ENCODE measurements at places on chromosomes 3 and 15.

- no peak for DNase-seq
Observed at GRCh38 chr3:5078151-5078550, 43.9 kb upstream of the ARL8B start.

GRCh38 chr15:65873256-65873655 lies 4.0 kb downstream of the RAB11A start:
- DNase-seq = peak; percentile 26

GRCh38 chr3:15310491-15311370 lies 21.7 kb downstream of the SH3BP5 start:
- no peak for DNase-seq

DNA sequence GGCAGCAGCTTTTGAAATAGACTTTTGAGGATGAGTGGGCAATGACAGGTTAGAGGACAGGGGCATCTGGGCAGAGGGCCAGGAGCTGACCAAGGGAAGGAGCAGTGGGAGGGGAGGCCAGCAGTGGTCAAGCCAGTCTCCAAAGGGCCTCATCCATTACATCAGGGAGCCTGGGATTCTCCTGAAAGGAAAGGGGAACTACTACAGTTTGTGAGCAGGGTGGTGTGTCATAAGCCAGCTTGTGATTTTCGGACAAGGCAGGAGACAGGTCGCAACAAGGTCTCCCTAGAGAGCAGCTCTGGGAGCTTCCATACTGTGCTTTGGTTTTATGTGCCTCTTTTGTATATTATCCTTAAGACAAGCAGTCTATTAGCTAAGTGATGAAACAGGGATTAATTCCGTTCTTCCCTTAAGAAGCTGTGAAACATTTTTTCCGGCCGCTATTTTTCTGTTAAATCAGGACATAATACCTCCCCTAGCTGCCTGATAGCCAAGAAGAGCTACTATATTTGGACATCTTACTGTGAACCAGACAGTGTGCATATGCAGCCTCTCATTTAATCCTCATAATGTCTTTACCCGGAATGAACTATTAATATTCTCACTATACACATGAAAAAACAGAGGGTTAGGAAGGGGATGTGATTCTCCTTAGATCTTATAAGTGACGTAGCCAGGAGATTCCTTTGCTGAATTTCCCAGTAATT lies 46.4 kb downstream of the C2CD4B start:
- peak; percentile 84 for DNase-seq

GRCh38 chr3:166993015-166993630 lies 387.0 kb downstream of the ZBBX start:
- no peak for DNase-seq

DNA sequence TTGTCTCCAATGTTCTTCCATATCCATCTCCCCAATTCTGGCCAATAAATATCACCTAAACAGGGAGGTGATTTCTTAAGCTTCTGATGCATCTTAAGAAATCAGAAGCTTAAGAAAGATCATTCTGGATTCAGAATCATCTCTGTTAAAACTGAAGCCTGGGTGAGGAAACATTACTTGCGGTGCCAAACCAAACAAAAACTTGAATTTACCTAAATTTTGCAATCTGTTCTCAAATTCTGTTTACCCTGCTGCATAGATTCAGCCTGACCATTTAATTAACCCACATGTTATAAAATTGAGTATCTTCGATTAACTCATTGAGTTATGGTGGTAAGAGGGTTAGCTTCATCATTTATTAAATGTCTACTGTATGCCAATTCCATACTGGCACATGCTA lies 204.4 kb upstream of the ZNF385D start:
- no peak for DNase-seq

GRCh38 chr15:91114301-91114700 lies 14.2 kb downstream of the SV2B start:
- DNase-seq = no peak

GRCh38 chr3:99351122-99351521 lies 287.3 kb upstream of the COL8A1 start:
- no peak for DNase-seq

DNA sequence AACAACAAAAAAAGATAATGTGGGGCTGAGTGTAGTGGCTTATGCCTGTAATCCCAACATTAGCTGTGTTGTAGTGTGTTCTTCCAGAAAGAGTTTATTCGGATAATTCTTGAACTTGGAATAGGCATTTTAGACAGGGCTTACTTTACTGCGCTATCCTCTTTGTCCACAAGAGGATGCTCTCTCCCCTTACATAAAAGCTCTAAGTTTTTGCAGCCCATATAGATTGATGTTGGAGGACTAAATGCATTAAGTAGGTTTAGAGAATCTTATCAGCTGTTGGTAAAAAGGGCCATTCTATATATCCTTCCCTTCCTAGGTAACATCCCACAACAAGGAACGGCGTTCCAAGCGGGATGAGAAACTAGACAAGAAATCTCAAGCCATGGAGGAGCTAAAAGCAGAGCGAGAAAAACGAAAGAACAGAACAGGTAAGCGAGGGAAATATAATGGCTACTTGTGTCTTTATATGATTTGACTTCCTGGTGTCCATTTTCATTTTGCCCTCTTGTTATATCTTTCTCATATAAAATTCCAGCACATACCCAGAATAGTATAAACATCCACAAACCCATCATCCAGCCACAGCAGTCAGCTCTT lies 27.8 kb upstream of the ITPKA start:
- DNase-seq = peak; percentile 45

GRCh38 chr3:49173116-49173791 lies 1.9 kb downstream of the KLHDC8B start:
- no peak for DNase-seq

DNA sequence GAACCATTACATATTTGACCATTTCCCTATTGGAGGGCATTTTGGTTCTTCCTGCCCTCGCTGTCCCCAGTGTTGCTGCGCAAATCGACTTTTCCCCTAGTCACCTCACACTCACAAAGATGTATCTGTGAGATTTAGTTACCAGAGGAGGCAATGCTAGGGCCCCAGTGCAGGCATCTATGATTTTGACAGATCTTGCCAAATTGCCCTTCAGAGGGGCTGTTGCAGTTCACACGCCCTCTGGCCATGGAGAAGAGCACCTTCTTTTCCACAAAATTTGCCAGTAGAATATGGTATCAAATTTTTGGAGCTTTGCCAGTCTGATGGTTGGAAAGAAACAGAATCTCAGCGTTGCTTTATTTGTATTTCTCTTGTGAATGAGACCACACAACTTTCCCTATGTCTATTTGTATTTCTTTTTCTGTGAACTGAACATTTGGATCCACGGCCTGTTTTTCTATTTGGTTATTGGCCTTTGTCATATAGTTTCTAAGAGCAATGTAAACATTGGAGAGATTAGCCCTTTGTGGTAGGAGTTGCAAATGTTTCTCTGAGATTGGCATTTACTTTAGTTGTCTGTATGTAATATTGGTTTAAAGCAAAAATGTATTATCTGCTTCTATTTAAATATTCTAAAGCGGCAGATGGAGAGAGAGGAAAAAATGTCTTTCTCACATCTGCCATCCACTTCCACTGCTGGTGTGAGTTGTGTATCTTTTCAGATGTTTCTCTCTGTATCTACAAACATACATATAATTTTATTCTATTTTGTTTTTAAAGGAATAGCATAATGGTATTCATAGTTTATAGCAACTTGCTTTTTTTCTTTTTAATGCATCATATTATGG lies 66.1 kb downstream of the DNASE1L3 start:
- DNase-seq = no peak

- no peak for DNase-seq
Observed at GRCh38 chr3:127008236-127008635, 25.3 kb downstream of the PLXNA1 start.

- DNase-seq = no peak
Observed at GRCh38 chr3:86416334-86416733, 574.6 kb downstream of the VGLL3 start.

DNA sequence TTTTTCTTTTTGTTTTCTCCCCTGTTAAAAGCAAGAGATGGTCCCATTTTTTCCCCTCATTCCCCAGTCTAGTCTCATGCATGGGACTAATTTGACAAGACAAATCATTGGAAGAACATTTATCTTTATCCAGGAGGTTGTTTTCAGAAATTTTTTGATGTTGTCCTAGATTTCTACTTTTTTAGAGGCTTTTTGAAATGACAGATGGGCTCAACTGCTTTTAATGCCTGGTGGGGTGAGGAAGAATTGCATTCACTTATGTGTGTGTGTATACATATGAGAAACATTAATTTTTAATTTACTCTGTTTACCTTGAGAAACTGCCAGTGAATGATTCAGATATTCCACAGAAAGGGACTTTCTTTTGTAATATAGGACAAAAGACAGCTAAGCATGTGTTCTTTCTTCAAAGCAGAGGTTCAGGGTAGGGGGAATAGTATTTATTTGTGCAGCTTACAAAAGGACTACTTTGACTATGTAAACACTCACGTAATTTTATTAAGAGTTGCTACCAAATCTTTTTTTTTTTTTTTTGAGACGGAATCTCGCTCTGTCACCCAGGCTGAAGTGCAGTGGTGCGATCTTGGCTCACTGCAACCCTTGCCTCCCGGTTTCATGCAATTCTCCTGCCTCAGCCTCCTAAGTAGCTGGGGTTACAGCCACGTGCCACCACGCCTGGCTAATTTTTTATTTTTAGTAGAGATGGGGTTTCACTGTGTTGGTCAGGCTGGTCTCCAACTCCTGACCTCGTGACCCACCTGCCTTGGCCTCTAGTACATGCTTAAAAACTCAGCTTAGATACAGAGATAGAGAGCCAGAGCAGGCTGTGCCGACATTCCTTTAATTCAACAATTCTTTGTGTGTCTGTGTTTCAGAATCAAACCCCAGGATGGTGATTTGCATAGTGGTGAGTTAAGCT lies 130.1 kb upstream of the RARB start:
- DNase-seq = no peak

GRCh38 chr15:56886363-56886931 lies 32.0 kb upstream of the TCF12 start:
- DNase-seq = no peak

- no peak for DNase-seq
Observed at GRCh38 chr15:56835718-56836171, 82.7 kb upstream of the TCF12 start.

- peak; percentile 63 for DNase-seq
Observed at GRCh38 chr3:157201648-157202278, 41.8 kb upstream of the CCNL1 start.

DNA sequence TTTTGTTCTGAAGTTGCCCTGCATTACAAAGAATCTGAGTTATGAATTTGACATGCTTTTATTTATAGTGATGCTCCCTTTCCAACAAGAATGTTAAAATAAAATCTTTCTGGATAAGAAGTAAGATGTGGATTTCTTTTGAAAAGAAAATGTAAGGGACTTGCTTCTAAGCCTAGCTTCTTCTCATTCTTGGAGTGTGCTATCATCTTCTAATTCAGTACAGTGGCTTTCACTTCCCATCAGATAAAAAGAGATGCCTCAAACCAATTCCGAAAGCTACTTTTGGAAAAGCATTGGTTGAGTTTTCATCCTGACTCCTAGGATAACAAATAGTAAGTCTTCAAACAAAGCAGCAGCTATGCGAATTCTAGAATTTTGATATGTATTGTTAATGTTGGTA lies 197.0 kb upstream of the ZPLD1 start:
- DNase-seq = no peak

DNA sequence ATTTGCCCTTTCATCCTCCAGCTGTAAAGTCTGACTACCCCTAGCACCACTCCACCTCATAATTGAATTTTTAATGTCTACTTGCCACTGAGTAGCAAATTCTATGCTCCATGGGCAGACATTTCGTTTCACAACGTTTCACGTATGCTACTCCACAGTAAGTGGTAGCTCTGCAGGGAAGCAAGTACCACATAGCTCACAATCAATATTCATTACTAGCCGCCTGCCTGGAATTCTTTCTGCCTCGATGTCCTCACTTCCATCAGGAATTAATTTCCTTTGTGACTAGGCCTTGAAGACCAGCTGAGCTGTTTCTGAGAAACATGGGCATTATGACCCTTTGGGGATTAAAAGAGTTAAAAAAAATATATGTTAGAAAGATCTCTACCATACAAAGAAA lies 15.3 kb downstream of the NPTN start:
- no peak for DNase-seq

DNA sequence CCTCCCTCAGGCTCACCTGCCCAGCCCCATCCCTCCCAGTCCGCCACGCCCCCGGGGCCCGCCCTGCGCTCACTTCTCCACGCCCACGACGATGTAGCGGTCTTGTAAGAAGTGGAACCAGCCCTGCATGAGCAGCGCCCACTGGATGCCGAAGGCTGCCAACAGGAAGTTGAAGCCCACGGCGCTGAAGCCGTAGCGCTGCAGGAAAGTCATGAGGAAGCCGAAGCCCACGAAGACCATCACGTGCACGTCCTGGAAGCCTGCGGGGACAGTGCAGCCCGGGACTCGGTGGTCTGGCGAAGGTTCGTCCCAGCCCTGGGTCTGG lies 9.7 kb downstream of the RHCG start:
- peak; percentile 74 for DNase-seq

- no peak for DNase-seq
Observed at GRCh38 chr3:56930706-56931105, 129.0 kb upstream of the ARHGEF3 start.

DNA sequence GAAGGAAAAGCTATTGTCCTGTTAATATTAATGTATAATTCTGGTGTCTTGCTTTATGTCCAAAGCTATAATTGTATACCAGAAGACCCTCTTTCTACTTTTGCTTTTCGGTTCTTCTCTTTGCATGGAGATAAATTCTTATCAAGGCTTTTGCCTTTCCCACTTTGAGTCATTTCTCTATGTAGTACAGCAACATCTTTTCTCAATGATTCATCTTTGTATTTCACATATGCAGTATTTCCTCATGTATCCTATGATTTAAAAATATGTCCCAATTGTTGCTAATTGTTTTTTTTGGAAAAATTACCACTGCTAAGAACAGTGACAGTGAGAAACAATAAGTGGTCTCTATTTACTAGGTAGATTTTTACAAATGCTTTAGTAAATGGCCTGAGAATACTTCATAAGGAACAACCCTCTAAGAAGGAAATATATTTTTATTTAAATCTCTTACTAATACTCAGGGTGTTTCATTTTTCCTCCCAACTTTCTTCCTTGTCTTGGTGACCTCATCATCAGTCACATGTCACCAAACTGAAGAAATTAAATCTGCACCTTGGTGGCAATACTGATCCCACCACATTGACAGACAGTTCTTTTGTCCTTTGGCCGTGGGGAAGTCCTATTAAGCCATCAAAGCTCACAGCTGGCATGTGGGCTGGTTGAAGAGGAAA lies 290.6 kb downstream of the SATB1 start:
- peak; percentile 64 for DNase-seq

DNA sequence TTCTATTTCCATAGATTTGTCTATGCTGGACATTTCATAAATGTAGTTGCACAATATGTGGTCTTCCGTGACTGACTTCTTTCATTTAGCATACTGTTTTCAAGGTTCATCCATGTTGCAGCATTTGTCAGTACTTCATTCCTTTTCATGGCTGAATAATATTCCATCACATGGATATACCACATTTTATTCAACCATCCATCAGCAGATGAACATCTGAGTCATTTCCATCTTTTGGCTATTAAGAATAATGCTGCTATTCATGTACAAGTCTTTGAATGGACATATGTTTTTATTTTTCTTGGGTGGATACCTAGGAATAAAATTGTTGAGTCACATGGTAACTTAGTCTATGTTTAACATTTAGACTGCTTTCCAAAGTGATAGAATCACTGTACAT lies 99.3 kb upstream of the RAD18 start:
- DNase-seq = no peak

GRCh38 chr15:51909584-51909983 lies 62.0 kb downstream of the LEO1 start:
- peak; percentile 38 for DNase-seq
